Activated effector memory CD4-positive, alpha-beta T cell treated with Interleukin-2 at 50 U/mL for 16 hours (primary cell): ENCODE measurements at places on chromosomes 11 and 22.

DNA sequence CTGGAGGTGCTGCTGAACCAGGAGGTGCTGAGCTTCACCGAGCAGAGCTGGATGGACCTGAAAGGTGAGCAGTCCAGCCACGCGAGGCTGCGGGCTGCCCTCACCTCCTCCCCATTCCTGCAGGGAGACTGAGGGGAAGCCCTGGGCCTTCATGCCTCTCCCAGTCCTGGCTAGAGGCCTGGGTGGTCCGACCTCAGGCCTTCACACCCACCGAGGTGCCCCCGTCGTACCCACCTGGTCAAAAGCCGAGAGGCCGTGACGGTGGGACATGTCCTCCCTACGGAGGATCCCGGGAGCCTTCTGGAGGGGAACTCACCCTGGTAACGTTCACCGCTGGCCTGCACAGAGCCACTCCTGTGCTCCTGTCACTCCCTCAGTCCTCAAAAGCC is 5.1 kb downstream of the SUSD2 start:
- DNase-seq: no peak

DNA sequence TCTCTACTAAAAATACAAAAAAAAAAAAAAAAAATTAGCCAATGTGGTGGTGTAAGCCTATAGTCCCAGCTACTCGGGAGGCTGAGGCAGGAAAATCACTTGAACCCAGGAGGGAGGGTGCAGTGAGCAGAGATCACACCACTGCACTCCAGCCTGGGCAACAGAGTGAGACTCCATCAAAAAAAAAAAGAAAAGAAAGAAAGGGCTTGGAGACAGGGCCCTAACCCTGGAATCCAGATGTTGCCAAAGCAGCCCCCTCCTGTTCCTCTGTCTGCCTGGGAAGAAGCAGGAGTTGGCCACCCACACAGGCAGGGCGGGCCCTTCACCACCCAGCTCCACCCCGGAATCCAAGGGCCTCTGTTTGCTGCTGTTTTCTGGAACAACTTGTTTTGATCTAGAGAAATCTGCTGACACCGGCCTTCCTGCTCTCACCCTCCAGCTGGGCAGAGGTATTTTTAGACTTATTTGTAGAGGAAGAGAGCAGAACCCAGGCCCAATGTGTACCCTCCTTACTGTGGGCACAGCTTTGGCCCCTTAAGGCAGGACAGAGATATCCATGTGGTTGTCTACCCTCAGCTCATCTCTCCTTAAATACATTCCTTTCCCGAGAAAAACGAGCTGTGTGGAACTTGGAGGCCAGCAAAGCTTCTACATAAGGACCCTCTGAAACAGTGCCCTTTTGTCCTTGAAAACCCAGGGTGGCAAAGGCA is 2.7 kb upstream of the NEAT1 start:
- DNase-seq: peak; percentile 64

DNA sequence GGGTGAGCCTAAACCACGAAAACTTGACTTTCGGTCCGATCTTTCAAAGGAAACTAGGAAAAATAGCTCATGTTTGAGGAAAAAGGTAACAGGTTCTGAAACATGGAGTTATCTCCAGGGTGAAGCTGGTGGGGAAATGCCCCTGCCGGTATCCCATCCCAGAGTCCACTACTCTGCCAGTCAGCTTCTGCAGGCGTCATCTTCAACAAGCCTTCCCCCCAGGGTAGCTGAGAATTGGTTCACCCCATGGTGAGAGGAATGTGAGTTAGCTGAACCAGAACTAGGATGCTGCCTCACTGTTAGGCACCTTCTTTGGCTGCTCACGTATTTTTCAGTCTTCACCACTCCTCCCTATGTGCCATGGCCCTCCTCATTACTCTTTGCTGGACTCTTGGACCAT is 1.1 kb downstream of the GVQW3 start:
- DNase-seq: no peak

DNA sequence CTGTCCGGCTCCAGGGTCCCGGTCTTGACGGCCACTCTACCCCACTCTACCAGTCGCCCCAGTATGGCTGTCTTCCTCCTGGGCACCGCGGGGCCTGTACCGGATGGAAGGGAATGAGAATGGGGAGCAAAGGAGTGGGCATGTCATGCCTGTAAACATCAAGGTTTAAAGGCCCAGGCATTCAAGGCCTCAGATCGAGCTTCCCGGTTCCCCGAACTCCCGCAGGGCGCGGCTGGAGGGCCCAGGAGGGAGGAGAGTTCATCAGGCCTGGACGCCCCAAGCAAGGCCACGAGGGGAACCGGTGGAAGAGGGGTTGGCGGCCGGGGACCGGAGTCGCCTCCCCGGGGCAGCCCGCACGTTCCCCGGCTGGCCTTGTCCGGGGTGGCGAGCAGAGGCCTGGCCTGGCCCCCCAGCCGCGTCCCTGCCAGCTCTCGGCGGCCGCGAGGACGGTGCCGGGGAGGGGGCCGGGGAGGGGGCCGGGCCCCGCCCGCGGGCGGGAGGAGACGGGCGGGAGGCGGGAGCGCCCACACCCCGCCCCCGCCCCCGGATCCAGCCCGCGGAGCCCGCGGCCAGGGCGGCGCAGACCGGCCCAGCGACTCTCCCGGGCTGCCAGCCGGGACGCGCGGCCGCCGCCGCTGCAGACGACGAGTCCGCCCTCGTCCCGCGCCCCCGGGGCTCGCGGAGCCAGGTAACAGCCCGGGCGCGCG is at the start of gene CDC42EP1:
Gene CDC42EP1 (plus strand): TSS at position 580 of the 707 bp plus-strand sequence. CDS start 5,870 bp downstream, outside the sequence.
- DNase-seq: no peak

DNA sequence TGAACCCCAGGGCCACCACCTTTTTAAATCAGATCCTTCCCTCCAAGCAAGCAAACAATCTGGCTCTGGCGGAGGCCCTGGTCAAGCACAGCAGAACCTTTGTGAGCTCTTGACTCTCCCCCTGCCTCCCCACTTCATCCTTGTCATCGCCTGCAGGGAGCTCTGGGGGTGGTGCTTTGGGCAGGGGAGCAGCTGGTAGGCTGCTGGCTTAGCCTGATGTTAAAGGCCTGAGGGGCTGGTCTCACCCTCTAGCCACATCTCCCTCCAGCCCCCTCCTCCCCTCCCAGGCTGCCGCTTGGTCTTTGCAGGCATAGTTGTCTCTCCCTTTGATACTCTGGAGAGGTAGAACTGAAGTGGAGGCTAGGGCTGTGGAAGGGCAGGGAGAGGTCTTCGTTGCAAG is 50.9 kb downstream of the THAP12 start:
- no peak for DNase-seq

DNA sequence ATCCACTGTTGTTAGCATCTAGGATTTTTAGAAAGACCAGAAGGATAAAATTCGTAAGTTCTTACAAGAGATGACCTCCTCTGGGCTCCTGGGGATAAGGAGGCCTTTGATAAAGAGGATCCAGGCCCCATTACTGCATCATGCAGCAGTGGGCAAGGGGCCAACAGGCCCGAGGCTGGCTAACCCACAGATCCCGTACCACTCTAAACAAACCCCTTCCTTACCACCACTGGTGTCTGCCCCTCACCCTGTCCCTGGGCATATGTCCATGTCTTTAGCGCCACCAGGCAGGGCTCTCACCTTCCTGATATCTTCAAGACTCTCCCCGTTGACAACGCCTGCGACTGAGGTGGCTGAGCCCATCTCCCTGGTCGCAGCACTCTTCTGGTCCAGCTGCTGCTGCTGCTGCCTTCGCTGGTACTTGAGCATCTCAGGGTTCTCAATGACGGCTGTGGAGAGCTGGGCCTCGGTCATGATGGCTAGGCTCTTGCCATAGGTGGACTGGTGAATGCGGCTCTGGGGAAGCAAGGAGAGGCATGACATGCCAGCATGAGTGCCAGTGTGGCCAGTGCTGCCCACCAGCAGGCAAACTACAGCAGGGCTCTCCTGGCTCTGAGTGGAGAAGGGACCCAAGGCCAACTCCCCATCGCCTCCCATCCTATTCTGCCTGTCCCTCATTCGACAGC is 46.2 kb downstream of the HIRA start:
- no peak for DNase-seq

- DNase-seq: no peak
Observed at GRCh38 chr11:84022695-84023094, 736.5 kb upstream of the CCDC90B start.

GRCh38 chr11:47711225-47711624 is 3.9 kb downstream of the AGBL2 start:
- no peak for DNase-seq

GRCh38 chr11:60263402-60263801 is 17.1 kb upstream of the MS4A4A start:
- no peak for DNase-seq

DNA sequence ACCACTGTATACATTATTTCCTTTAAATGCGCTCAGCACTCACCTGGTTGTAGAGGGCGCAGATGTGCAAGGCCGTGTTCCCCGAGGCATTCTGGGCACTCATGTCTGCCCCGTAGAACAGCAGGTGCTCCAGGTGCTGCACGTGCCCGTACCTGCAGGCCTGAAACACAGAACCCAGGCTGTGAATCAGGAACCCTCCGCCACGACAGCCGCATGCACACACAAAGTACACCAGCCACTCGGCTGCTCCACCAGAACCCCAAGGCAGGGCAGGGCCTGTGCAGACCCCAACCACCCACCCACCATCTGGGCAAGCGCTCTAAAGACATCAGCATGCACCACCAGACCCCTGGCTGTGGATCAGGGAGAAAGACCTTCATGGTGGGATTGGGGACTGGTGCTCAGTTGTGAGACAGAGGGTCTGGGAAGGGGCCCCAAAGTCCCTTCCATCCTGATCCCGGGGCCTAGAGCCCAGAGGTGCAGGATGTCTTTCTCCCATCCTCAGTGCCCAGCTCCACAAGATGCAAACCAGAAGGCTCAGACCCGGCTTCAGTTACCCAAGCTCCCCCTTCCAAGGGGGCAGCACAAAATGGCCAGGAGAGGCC is 177.2 kb downstream of the SHANK2 start:
- DNase-seq: no peak

GRCh38 chr11:62796281-62796680 is 4.5 kb upstream of the TMEM223 start:
- no peak for DNase-seq

DNA sequence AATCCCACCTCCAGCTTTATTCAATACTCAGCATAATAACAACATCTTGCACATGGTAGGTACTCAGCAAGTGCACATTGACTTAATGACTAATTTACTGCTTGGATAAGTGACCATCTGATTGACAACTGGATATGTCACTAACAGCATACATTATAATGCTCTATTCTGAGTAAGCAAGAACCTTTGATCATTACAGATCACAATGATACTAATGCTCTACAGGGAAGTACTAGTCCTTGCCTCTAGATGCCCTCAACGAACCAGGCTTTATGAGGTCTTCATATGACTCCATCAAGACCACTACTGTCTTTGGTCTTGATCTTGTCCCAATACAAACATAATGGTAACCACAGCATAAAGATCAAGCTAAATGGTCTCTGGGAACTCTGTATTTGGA is 167.6 kb upstream of the MTMR2 start:
- no peak for DNase-seq

GRCh38 chr11:111574373-111575225 is 27.6 kb upstream of the SIK2 start:
- no peak for DNase-seq

GRCh38 chr11:125062218-125062930 is 731 bp upstream of the SLC37A2 start:
- no peak for DNase-seq

GRCh38 chr11:36274414-36274813 is 14.8 kb downstream of the COMMD9 start:
- no peak for DNase-seq

- DNase-seq: no peak
Observed at GRCh38 chr11:12503039-12503484, 125.7 kb downstream of the PARVA start.

GRCh38 chr11:16358726-16359125 is 2.4 kb upstream of the SOX6 start:
- DNase-seq: no peak

DNA sequence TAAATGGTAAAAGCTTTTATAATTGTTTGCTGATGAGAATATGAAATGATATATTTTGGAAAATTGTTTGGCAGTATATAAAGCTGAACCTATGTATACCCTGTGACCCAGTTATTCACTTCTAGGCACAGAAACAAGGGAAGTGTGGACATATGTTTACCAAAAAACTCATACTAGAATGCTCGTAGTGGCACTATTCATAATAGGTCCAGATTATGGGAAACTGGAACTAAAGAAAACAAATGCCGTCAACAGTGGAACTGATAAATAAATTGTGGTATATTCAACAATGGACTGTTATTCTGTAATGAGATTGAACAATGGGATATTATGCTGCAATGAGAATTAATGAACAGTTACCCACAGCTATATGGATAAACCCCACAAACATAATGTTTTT is 32.8 kb downstream of the CSTPP1 start:
- no peak for DNase-seq

DNA sequence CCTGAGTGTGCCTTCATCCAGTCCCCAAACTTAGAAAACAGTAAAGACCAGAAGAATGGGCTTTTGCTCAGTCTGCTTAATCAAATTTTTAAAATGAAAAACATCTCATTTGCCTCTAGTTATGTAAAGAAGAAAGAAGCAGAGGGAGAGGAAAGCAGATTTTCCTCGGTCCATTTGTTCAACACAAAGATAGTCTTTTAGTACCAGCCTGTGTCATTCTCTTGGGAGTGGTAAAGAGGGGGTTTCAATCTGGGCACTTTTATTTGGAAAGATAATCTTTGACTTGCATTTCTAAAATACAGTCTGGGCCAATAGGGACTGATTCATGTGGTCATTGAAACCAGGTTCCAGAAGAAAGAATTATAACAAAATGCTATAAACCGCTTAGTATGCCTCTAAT is 29.5 kb downstream of the KREMEN1 start:
- no peak for DNase-seq

GRCh38 chr11:68077617-68078582 is 39.1 kb downstream of the TCIRG1 start:
- no peak for DNase-seq

DNA sequence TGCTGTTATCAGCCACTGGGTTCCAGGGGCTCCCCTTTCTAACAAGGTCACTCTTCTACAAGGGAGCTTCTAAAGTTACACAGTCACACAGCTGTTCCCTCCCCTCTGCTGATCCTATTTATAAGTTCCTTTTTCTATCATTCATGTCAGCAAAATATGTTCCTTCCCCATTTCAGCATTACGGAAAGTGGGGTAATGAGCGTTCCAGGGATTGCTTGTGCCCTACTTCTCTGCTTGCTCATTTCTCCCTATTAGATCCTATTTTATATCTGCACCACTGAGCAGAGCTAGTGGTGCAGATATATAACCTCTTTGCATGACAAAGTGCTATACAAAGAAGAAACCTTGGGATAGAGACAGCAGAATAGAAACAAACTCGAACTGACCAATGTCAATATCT is 22.7 kb upstream of the PLEKHB1 start:
- DNase-seq: no peak

DNA sequence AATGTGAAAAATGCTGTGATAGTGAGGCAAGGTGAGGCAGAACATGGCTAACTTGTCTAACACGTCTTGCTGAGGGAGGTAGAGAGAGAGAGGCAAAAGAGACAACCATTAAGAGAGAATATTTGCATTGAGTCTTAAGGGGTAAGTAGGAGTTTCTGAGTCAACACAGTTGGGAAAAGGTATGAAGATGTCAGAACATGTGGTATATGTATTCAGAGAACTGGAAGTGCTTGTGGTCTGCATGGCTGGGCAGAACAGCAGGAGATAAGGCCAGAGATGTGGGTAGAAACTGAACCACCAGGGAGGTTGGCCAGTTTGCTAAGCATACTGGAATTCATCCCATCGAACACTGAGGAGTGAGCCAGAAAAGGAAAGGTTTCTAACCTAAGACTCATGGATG is 25.0 kb upstream of the SLC5A1 start:
- no peak for DNase-seq
